Cerebellar cortex (tissue), 1 donor: ENCODE measurements at places on chromosomes 1 and 21.

DNA sequence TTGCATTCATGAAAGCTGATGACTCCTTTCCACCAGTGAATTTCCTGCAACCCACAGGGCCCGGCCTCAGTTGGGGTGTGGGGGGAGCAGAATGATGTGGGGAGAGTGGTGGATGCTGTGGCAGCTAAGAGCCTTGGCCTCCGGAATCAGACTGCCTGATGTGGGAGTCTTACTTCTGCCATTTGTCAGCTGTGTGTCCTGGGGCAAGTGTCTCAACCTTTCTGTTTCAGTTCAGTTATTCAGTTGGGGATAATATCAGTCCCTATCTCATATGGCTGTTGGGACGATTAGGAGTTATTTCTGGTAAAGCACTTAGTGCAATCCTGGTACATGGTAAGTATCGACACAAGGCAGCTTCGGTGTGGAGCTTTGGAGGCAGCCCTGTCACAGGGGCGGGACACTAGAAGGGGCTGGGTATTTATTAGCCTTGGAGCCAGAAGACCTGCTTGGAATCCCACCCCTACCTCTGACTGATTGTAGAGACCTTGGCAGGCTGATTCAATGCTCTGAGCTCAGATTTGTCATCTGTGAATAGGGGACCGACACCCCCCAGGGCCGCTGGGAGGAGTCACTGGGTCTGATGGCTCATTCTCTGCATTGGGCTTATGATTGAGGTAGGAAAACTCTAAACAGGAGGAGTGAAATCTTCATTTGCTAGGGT lies 19.6 kb downstream of the ARHGEF10L start:
- DNase-seq = no peak

DNA sequence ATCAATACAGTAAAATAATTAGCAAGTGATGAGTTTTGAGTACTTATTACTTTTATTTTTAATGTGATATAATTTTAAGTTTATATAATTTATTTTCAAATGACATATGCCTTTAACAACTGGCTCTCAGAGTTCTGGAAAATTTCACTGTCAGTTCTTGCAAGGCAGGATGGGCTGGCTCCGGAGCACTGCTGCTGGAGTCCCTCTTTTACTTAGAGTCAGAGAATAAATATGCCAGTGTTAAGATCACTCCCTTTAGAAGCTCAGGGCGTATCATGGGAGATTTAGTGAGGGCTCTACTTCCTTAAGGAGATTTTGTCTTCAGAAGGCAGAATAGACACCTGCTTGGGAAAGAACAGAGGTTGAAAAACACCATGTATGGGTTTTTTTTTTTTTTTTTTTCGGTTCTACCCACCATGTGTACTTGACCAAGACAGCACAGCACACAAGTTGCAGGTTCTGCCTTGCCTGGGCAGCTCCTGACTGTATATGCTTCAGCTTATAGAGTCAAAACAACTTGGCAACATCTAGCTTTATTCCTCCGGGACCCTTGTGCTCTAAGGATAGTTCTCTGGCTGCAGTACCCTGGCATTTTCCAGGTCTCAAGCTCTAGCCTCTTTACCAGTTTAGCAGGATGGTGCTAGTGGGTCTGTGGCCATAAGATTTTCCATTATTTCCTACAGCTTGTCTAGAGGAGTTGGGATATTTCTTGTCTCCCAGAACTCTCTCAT lies 29.7 kb upstream of the FMOD start:
- DNase-seq = no peak

DNA sequence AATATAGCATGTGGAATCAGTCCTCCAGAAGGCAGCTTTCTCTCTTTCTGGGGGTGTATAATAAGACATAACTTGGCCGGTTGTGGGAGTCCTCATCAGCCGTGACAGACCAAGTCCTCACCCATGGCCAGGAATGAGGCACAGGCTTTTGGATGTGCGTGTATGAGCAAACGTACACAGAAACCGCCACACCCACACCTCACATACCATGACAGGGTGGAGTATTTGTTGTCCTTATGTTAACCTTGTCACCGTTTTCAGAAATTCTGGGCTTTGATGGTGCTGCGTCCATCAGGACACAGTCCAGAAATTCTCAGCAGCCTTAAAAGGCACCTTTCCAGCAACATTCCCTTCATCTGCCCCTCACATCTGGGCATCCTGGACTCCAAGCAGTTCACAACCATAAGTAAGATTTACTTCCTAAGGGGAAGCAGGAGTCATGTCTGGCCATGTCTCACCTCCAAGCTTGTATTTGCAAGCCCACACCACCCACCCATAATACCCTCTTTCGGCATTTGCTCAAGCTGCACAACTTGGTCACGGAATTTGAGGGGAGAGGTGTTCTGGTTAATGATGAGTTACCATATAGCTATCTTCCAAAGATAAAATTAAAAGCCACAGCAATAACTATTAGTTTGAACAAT lies 12.4 kb downstream of the C1orf116 start:
- DNase-seq = no peak

GRCh38 chr1:39372105-39372504 lies 119.3 kb upstream of the BMP8A start:
- no peak for DNase-seq

- DNase-seq = peak; percentile 3
These were observed 368.9 kb downstream of the SEC16B start for GRCh38 chr1:177600936-177601335.

- DNase-seq = no peak
These were observed 48.3 kb downstream of the LRRC8C start for GRCh38 chr1:89681045-89681729.

- no peak for DNase-seq
These were observed 194.5 kb downstream of the HIVEP3 start for GRCh38 chr1:41724248-41724647.

DNA sequence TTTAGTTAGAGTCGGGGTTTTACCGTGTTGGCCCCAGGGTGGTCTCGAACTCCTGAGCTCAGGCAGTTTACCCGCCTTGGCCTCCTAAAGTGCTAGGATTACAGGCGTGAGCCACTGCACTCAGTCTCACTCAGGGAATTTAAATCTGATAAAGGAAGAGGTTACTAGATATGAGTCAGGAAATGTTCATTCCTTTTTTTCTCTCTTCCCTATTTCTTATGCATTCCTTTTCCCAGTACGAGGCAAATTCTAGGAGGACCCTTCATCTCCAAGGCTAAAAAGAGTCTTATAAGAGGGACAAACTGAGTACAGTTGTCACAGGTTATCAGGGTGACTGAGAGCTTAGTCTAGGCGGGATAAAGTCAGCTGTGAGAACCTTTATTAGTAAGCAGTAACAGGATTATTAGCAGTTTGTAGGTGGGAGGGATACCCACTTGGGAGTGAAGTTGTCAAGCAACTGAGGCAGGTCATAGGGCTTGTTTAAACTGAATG lies 9.1 kb downstream of the MACF1 start:
- no peak for DNase-seq

DNA sequence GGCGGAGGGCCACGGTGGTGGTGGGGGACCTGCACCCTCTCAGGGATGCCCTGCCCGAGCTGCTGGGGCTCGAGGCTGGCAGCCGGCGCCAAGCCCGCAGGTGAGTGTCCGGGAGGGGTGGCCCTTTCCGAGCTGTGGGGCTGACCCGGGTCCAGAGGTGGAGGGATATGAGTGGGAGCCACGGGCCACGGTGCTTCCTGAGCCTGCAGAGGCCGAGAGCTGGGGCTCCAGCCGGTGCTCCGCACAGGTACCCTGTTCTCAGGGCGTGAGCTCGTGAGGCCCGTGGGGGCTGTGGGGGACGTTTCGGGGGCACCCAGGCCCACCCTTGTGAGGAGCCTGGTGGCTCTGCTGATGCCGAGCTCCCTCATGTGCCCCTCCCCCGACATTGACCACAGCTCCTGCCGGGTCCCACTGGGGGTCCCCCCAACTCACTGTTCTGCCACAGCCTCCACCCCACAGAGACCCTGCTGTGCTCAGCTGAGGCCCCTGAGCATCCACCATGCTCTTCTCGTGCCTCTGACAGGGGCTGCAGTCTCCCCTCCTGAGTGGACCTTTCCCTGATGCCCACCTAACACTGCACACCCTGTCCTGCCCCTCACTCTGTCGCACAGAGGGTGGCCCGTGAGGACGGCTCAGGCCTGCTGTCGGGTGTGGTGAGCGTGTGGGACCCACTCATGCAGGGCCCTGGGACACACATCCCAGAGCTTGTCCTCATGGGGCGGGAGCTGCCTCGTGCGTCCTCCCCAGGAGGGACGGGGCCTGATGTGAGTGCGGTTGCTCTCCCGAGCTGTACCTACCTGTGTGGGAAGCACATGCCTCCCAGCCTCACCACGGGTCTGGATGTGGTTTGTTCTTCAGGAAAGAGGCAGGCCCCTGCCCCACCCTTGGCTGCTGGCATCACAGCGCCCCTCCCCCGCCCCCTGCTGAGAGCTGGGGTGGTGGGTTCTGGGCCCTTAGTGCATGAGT lies 27.5 kb downstream of the SLX9 start:
- no peak for DNase-seq

DNA sequence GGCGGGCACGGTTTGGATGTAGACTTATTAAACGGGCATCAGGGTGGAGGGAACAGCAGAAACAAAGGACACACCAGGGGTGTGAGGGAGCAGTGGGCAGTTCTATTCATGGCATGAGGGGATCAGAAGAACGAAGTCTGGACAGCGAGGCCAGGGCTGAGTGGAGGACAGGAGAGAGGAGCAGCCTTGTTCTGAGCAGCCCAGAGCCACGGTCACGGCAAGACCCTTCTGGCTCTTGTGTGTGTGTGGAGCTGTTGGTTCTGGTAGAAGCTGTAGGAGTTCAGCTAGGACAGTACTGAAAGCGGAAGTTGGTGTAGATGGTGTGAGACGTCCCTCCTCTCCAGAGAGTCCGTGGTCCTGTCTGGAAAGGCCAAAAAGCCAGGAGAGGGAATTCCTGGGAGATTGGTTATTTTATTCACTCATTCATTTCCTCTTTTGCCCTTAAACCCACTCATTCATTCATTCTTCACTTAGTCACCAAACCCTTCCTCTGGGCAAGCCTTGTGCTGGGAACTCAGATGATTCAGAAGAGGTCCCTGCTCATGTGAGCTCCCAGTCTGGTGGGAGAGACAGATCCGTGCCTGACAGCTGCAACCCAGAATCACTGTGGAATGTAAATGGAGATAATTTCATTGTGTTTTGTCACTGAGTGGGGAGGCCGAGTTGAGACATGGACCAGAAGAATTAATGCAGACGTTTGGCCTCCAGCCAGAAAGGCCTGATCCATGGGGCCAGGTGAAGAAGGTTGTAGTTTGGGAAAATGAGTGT lies 4.1 kb upstream of the ACOT11 start:
- peak; percentile 34 for DNase-seq

- no peak for DNase-seq
These were observed 124.2 kb upstream of the ETV3 start for GRCh38 chr1:157262422-157262821.

DNA sequence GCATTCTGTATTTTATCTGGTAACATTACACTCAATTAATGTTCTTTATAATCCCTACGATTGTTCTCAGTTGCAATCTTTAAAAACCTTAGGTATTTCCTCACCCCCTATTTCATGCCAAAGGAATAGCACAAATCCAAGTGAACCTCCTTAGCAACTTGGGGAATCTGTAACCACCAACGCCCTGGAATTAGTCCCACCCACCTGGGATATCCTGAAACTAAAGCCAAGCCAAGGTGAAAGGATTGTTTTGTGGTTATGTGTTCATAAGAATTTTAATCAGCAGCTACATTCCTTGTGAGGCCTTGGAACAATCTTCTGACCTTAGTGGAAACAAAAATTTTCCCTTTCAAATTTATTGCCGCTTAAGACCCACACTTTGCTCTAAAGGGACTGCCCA lies 908.7 kb downstream of the TTLL7 start:
- no peak for DNase-seq

DNA sequence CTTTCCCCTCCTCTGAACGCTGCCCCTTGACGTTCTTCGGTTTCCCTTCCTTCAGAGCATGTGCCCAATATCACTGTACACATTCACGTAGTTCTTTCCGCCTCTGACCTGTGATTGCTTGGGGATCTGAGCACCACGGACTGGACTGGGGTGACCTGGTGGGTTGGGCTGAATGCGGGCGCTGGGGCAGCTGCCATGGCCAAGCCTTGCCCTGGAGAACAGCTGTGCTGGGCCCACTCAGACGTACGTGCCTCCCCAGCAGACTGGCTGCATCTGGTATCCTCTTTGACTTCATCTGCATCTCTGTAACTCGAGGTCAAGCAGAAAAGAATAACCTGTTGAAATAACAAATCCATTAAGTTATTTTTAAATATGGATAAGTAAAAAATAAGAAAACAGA lies 35.1 kb upstream of the DISC1 start:
- DNase-seq = no peak

DNA sequence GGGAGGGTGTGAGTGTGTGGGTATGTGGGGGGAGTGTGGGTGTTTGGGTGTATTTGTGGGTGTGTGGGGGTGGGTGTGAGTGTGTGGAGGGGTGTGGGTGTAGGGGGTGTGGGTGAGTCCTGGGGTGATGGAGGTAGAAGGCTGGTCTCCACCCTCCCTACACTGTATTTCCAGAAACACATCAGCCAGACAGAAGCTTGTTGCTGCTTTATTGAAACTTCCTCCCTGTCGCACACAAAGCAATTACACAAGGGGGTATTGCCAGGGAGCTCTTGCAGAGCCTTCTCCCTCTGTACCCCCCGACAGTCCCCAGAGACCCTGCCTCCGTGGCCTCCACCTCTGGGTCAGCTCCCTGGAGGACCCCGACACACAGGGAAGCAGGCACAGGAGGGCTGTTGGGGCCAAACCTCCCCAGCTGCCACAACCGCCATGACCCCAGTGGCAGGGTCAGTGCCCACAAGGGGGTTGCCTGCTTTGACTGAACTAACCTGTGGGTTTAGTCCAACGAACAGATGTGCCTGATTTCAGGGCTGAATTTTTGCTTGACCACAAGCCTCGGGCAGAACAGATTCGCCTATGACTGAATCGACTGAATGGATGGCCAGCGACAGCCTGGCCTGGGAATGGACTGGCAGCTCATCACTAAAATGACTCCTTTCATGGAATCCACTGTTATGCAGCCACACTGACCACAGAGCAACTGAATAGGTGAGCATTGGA lies 9.1 kb upstream of the MATN1 start:
- no peak for DNase-seq

GRCh38 chr1:228999446-229000170 lies 264.3 kb downstream of the RHOU start:
- no peak for DNase-seq

DNA sequence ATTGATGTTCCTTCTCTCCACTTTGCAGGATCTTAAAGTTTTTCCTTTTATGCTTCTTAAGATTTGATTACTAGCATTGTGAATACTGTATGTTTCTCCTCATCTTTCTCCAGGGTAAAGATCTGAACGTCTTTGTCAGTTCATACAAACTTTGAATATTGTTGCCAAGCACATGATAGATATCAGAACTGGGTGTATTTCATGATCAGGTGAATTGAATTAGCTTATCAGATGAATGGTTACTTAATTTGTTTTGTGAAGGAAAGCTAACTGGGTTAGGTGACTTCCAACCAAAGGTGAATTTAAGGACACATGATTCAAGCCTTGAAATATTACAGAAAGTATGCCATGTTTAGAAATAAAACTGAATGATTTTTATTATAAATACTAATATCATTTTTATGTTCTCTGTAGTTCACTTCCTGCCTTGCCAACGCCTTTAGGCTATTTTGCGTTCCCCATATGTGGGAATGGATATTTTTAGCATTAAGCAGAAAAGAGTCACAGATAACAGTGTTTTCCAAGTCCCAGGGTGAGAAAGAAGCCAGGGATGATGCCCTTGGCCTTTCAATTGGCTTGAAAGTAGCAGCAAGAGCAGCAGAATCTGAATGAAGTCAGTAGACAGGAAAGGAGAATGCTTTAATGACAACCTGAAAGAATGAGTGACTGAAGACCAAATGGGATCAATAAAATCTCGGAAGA lies 752.1 kb downstream of the NCAM2 start:
- no peak for DNase-seq

GRCh38 chr1:230588323-230588746 lies 53.9 kb upstream of the COG2 start:
- no peak for DNase-seq
